Body of pancreas (tissue), 4 donors: ENCODE measurements at places on chromosomes 1 and 21. TPM values are rescaled to one million over a fixed set of nuclear protein-coding genes. Genes with fewer than 3 reads are reported as not detected.

DNA sequence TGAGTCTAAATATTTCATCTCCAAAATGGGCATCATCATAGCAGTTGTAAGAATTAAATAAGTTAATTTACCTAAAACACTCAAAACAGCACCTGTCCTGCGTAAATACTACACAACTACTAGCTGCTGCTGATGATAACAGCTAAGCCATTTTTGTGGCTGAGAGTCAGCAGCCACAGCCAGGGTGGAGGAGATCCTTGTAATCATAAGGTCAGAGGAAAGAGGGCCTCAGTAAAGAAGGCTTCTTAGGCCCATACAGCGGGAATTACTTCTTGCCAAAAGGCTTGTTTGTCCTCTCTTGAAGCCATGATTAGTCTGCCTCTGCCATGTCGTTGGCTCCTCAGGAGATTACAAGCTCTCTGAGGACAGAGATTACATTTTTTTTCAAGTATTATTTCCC lies 245.0 kb downstream of the FGGY start:
- no peak overlapping the region for H3K4me3 ChIP-seq
- H3K27me3 ChIP-seq, result no peaks in the 10 kb centered on the region
- H3K36me3 ChIP-seq, result no peaks in the 10 kb centered on the region
- H3K4me1 ChIP-seq, result peaks cover 63% of the 10 kb centered on the region
- H3K27ac ChIP-seq, result peak overlapping the region; percentile 82

DNA sequence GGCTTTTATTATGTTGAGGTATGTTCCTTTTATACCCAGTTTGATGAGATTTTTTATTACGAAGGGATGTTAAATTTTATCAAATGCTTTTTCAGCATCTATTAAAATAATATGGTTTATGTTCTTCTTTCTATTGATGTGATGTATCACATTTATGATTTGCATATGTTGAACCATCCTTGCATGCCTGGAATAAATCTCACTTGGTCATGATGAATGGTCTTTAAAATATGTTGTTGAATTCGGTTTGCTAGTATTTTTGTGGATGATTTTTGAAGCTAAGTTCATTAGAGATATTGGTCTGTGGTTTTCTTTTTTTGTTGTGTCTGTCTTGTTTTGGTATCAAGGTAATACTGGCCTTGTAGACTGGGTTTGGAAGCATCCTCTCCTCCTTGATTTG lies 14.1 kb downstream of the GPR88 start:
- H3K4me3 ChIP-seq, result no peak overlapping the region
- no peaks in the 10 kb centered on the region for H3K27me3 ChIP-seq
- H3K4me1 ChIP-seq, result no peaks in the 10 kb centered on the region
- DNase-seq, result no peak
- H3K36me3 ChIP-seq, result no peaks in the 10 kb centered on the region

C21orf91 gene
- 7.0 TPM for total RNA-seq

- peaks cover 29% of the 10 kb centered on the region for H3K4me1 ChIP-seq
- no peak for DNase-seq
- no peaks in the 10 kb centered on the region for H3K27me3 ChIP-seq
- H3K27ac ChIP-seq, result no peak overlapping the region
- H3K4me3 ChIP-seq, result no peak overlapping the region
- no peaks in the 10 kb centered on the region for H3K36me3 ChIP-seq
Measured at GRCh38 chr1:173479649-173480048, 2.5 kb downstream of the PRDX6 start.

ZNF496 gene
- total RNA-seq, result 53.4 TPM

DNA sequence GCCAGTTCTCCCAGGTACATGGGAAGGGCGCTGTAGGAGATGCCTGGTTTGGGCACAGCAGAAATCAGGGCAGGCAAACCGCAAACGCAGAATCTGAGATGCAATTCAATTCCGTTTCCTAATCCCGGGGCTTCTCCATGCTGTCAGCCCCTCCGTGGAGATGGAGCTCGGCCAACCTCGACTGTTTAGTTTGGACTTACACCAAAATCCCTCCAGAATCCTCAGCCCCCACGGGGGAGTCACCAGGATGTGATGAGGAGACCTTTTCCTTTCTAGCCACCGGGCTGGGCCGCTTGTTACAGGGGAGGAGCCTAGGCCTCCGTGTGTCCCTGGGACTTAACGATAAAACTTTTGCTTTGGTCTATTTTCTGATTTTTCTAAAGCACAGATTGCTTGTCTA lies 7.9 kb downstream of the SLC2A7 start:
- no peak for DNase-seq
- no peak overlapping the region for H3K27ac ChIP-seq
- peaks cover 6% of the 10 kb centered on the region for H3K4me1 ChIP-seq
- no peaks in the 10 kb centered on the region for H3K36me3 ChIP-seq

DNA sequence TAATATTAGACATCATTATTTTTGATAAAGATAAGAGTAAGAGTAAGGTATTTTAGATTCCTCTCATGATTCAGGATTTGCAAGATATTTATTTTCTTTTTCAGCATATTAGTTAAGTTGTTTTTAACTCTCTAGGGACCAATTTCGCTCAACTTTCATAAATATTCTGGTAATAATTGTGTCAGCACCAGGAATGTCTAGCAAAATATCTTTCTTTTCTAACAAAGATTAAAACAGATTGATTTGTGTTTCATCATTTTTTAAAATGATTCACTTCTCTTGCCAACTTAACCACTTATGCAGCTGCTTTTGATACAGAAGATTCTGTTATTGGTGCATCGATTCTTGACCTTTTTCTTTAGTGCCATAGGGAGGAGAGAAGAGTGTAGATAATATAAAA lies 172.8 kb upstream of the PTGFR start:
- no peaks in the 10 kb centered on the region for H3K4me1 ChIP-seq
- H3K4me3 ChIP-seq, result no peak overlapping the region
- H3K27me3 ChIP-seq, result no peaks in the 10 kb centered on the region

GRCh38 chr1:53688381-53689102 lies 50.4 kb downstream of the GLIS1 start:
- no peak overlapping the region for H3K4me3 ChIP-seq
- H3K36me3 ChIP-seq, result no peaks in the 10 kb centered on the region
- peaks cover 11% of the 10 kb centered on the region for H3K4me1 ChIP-seq
- no peak for DNase-seq

DNA sequence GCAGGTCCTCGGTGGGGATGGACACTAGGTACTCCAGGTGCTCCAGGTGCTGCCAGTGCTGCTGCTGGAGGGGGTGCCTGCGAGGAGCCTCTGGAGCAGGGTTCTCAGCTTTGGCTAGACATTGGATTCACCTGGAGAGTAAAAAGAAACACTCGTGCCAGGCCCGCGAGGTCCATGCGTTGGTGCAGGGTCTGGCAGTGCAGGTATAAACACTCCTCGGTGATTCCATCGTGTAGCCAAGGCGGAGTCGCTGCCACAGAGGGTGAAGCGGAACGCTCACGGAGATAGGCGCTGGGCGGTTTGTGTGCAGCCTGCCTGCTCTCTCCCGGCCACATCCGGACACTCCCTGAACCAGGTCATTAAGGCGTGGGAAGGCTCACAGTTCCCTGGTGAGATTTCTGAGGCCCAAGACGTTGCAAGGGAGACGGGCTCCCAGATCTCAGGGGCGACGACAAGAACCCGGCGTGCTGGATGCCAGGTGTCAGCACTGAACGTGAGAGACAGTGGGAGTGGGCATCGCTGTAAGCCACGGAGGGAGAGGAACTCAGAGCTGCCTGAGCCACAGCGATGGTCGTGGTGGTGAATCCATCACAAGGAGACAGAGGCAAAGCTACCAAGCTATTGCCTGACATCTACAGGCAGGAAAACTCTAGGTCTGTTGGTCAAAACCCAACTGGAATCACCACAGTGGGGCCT lies 17.2 kb upstream of the SUMO3 start:
- H3K27me3 ChIP-seq, result no peaks in the 10 kb centered on the region
- no peak overlapping the region for H3K27ac ChIP-seq
- no peak for DNase-seq
- no peaks in the 10 kb centered on the region for H3K36me3 ChIP-seq
- no peak overlapping the region for H3K4me3 ChIP-seq

- peaks cover 4% of the 10 kb centered on the region for H3K4me1 ChIP-seq
- no peak overlapping the region for H3K27ac ChIP-seq
- DNase-seq, result no peak
- H3K4me3 ChIP-seq, result no peak overlapping the region
Measured at GRCh38 chr1:62335656-62336055, 16.4 kb upstream of the KANK4 start.

ITLN1 gene
- total RNA-seq, result 5.9 TPM

GRCh38 chr1:34162852-34163766 lies 1.9 kb downstream of the CSMD2 start:
- no peak overlapping the region for H3K27ac ChIP-seq
- H3K36me3 ChIP-seq, result no peaks in the 10 kb centered on the region
- peaks cover 37% of the 10 kb centered on the region for H3K4me1 ChIP-seq
- peaks cover 33% of the 10 kb centered on the region for H3K27me3 ChIP-seq
- DNase-seq, result peak; percentile 80
- no peak overlapping the region for H3K4me3 ChIP-seq

GRCh38 chr1:227785805-227786671 lies 29.4 kb upstream of the PRSS38 start:
- peaks cover 18% of the 10 kb centered on the region for H3K4me1 ChIP-seq
- no peaks in the 10 kb centered on the region for H3K27me3 ChIP-seq
- DNase-seq, result peak; percentile 45
- no peak overlapping the region for H3K4me3 ChIP-seq
- H3K36me3 ChIP-seq, result no peaks in the 10 kb centered on the region

BEND5 gene
- total RNA-seq, result 8.6 TPM

TNFAIP8L2 gene
- total RNA-seq, result 0.99 TPM

DNA sequence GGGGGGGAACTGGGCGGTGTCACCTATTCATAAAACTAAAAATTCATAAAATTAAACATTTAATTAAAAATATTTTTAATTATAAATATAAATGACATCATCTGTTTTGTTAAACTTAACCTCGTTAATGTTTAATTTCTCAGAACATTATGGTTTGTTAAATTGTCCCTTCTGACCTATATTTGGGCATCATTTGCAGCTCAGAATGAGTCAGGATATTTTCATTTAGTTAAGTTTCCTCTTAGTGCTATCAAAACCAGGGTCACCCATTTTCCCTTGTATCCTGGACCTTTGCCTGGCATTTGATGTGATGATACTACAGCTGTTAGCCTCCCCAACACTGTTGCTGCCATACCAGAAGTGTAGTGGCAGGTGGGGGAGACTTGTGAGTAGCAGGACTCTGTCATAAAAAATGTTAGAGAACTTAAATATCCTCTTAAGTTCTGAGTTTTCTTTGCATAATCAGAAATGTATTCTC lies 30.3 kb downstream of the TSNAX start:
- peaks cover 1% of the 10 kb centered on the region for H3K36me3 ChIP-seq
- H3K4me1 ChIP-seq, result no peaks in the 10 kb centered on the region
- no peak for DNase-seq
- H3K27me3 ChIP-seq, result no peaks in the 10 kb centered on the region
- H3K27ac ChIP-seq, result no peak overlapping the region
- no peak overlapping the region for H3K4me3 ChIP-seq

GRCh38 chr1:106555571-106555970 lies 500.9 kb upstream of the PRMT6 start:
- no peak for DNase-seq
- H3K4me3 ChIP-seq, result no peak overlapping the region
- no peaks in the 10 kb centered on the region for H3K27me3 ChIP-seq
- no peaks in the 10 kb centered on the region for H3K36me3 ChIP-seq

GRCh38 chr1:54324251-54325140 lies 81.7 kb downstream of the SSBP3 start:
- H3K27me3 ChIP-seq, result no peaks in the 10 kb centered on the region
- no peak overlapping the region for H3K4me3 ChIP-seq
- H3K27ac ChIP-seq, result no peak overlapping the region
- peaks cover 15% of the 10 kb centered on the region for H3K4me1 ChIP-seq
- no peak for DNase-seq
- H3K36me3 ChIP-seq, result no peaks in the 10 kb centered on the region

DNA sequence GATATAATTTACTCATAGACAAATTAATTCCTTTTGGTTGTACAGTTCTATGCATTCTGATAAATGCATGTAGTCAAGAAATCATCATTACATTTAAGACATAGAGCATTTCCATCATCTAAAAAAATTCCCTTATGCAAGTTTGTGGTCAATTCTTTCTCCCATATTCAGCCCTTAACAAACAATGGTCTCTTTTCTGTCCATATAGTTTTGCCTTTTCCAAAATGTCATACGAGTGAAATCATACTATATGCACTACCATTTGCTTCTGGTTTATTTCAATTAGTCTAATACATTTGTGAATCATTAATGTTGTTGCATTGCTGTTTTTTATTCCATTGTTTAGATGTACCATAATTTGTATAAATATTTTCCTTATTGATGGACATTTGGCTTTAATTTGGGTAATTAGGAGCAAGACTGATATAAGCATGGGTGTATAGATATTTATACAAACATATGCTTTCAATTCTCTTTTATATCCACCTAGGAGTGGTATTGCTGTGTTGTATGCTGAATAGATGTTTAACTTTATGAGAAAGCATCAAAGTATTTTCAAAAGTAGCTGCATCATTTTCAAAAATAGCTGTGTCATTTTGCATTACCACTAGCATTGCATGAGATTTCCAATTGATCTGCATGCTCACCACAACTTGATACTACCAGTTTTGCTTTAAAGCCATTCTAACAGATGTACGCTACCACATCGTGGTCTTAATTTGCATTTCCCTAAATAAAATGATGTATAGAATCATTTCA lies 397.0 kb upstream of the ADAMTS5 start:
- no peaks in the 10 kb centered on the region for H3K27me3 ChIP-seq
- H3K36me3 ChIP-seq, result no peaks in the 10 kb centered on the region
- H3K4me1 ChIP-seq, result no peaks in the 10 kb centered on the region
- H3K27ac ChIP-seq, result no peak overlapping the region
- no peak overlapping the region for H3K4me3 ChIP-seq
- DNase-seq, result no peak

LHX8 gene
- not detected for total RNA-seq

DNA sequence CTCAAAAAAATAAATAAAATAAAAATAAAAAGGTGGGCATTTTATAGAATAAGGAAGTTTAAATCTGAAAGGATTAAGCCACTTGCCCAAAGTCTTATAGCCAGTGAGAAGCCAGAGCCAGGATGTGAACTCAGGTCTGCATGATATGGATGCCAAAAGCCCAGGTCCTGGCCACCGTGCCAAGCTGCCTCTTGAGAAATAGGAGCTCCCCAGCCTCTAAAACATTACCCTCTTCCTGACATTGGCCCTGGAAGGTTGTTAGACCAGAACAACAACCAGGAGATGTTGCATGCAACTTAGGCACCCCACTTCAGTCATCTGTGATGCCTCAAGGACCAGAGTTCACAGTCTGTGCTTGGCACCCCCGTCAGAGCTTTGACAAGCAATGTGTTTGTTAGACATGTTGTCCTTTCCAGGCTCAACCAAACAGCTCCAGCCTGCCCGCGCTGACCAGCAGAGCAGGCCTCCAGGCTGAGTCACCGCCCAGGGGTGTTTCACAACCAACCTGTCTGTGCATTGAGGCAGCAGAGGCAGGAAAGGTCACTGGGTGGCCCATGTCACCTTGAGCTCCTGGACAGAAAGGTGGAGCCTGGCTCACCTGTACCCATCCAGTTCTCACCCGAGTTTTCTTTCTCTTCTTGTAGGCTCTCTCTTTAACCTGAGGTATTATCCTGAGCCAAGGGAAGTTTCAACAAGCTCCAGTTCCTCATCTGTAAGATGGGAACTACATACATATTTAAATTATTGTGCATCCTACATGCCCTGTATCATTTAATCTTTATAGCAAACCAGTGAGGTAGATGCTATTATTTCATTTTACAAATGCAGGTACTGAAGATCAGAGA lies 14.9 kb upstream of the MED18 start:
- peak; percentile 80 for DNase-seq
- peak overlapping the region; percentile 87 for H3K27ac ChIP-seq
